ENCODE measurements at places on chromosomes 4 and X.

- no peak for DNase-seq
These were observed 175.6 kb upstream of the MAGEB2 start for GRCh38 chrX:30039768-30040167.

- DNase-seq = no peak
These were observed 95.0 kb downstream of the STK32B start for GRCh38 chr4:5146248-5146647.

DNA sequence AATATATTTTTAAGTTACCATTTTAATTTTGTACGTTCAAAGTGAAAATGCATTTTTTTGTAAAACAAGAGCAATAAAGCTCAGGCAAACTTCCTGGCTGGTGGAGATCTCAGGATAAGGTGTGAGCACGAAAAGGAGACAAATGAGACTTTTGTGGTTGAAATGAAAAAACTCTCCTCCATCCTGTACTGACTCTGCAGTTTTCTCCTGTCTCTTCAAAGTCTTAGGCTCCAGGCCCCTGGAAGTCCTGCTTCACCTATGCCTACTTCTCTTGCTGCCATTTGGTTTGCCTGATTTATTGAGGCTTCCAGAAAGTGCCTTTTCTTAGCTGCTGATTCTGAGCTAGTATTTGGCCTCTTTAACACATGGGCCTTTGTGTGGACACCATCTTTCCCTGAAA lies 77.7 kb downstream of the MAML3 start:
- DNase-seq = no peak

DNA sequence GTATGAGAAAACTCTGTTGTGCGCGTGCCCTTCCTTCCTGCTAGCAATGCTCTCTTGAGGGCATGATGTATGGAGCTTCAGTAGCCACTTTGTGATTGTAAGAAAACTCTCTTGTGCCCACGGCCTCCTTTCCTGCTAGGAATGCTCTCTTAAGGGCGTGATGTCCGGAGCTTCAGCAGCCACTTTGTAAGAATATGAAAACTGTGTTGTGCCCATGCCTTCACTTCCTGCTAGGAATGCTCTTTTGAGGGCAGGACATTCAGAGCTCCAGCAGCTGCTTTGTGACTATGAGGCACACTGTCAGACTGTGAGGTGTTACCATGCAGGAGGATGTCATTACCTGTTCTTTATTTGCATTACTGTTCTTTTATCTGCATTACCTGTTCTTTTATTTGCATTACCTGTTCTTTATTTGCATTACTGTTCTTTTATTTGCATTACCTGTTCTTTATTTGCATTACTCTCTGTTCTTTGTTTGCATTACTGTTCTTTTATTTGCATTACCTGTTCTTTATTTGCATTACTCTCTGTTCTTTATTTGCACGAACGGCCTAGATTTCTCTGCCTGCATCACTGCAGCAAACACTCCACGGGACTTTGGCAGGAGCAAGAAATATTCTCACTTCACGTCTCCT lies 166.7 kb downstream of the CRLF2 start:
- DNase-seq = no peak

- no peak for DNase-seq
These were observed 50.9 kb downstream of the MED28 start for GRCh38 chr4:17665346-17665745.

GRCh38 chrX:23764188-23764984 lies 18.6 kb upstream of the SAT1 start:
- no peak for DNase-seq

GRCh38 chr4:54498661-54499111 lies 159.1 kb upstream of the KIT start:
- DNase-seq = no peak

- DNase-seq = no peak
These were observed 26.7 kb upstream of the GUCY1A1 start for GRCh38 chr4:155639704-155640523.

- DNase-seq = no peak
These were observed 26.5 kb downstream of the OTUD6A start for GRCh38 chrX:70088751-70089150.

- DNase-seq = no peak
These were observed 5.9 kb upstream of the GATB start for GRCh38 chr4:151766691-151767090.

DNA sequence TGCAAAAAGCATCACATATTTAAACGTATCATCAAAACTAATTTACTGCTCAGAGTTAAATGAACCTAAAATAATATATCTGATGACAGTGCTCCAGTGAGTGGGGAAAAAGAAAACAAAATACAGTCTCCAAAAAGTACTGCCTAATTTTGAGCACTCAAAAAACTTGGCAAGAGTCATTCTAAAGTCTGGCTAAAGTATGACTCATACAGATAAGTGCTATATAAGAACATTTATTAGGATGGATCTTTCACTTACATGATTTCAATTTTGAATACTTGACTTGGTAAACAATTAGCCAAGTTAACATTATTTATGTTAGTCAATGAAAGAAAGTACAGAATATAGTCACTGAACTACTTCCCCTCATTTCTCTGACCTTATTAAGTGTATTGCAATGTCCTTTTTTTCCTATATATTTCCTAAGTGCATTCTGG lies 27.2 kb downstream of the FBXO8 start:
- DNase-seq = peak; percentile 15

- DNase-seq = peak; percentile 46
These were observed 56.6 kb downstream of the AREG start for GRCh38 chr4:74501579-74501978.

DNA sequence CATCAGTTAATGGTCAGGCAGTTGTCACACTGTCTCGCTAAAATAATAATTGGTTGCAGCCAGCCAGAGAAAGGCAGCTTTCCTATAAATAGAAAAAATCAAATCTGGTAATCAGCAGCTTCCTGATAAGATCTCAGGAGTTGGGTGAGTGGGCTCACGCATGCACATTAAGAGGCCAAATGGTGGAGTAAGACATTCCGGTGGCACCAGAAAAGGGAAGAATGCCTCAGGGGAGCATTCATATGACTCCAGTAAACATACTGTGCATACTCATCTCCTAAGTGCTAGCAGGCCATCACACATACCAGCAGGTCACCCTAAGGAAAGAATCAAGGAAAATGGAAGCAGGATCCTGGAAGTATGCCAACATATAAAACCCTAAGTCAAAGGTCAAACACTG lies 40.1 kb downstream of the UGT2B15 start:
- no peak for DNase-seq

DNA sequence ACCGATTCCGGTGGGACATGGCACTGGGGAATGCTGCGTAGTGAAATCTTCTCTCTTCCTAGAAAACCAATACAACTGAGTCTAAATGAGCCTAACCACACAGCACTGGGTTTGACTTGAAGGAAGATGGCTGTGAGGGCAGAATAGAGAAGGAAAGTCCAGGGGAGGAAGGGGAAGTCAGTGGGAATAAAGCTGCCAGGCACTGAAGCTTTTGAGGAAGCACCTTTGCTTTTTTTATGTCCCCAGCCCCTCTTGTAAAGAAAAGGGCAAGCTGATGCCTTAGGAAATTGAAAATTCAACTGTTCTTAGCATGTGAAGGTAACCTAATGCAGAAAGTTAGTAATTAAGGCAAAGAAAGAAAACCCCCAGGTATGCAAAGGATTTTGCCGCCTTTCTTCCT lies 20.6 kb downstream of the MED28 start:
- DNase-seq = no peak

- peak; percentile 31 for DNase-seq
These were observed 218.5 kb downstream of the APBB2 start for GRCh38 chr4:40995850-40996249.

DNA sequence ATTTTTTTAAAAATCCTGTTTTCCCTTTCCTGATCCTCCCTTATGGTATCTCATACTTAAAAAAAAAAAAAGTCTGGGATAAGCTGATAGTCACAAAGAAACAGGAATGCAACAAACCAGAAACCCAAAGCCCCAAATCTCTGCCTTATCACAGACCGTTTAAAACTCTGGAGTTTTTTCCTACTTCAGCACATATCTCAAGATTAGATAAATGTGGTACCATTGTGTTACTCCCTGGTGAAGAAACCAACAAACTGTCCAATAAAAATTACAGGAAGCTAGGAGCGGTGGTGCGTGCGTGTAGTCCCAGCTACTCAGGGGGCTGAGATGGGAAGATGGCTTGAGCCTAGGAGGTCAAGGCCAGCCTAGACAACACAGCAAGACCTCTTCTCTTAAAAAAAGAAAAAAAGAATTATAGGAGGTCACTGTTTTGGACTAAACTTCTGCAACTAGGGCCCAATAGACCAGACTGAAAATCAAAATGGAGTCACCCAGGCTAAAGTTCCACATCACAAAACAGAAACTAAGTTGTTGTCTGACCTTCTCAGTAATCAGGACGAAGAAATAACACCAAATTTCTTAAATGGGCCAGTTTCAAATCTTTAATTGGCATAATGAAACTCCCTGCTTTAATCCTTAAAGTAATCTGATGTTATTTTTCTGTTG lies 51.9 kb downstream of the RBM47 start:
- no peak for DNase-seq

GRCh38 chr4:110660755-110661154 lies 37.9 kb upstream of the PITX2 start:
- no peak for DNase-seq
